ENCODE measurements at places on chromosomes 11 and 22.

DNA sequence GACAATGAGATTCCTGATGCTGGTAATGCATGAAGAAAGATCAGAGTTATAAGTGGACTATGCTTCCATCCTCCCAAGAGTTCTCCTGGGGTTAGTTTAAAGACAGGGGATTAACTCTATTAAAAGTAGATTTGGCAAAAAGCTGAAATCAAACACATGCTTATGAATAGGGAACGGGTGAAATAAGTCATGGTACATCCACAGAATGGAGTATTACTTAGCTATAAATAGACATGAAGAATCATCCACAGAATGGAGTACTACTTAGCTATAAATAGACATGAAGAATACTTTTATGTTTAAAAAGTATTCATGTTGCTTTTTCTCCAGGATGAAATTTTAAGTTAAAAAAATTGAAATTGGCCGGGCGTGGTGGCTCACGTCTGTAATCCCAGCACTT lies 596.4 kb upstream of the B3GAT1 start:
- no peak for DNase-seq

GRCh38 chr11:64971421-64972233 lies at the start of gene MAJIN:
Gene MAJIN (minus strand): TSS chr11:64972108. CDS start chr11:64959405, 12,703 bp downstream.
- no peak for DNase-seq

DNA sequence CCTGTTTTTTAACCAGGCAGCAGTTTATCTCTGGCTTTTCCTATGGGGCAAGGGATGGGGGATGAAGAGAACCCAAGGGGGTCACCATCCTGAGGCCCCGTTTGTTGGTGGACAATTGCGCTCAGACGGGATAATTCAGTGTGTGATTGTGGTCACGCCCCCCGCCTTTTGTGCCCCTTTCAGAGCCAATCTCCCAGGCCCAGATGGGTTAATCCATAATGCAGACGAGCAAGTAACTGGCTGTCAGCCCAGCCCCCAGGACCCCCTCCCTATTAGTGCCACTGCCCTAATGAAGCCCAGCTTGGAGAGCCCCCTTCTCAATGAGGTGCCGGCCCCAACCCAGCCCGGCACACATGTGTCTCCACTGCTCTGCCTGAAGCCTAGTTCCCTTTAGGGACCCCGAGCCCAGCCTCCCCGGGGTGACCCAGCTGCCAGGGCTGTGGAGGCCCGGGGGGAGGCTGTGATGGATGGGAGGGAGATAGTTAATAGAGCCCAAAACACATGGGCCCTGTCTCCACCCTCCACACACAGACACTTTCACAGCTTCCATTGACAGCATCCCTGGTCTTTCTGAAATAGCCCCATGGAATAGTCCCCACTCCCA lies 19.1 kb upstream of the ROBO3 start:
- DNase-seq, result no peak

- no peak for DNase-seq
Observed at GRCh38 chr11:2213890-2214526, 42.4 kb upstream of the TH start.

GRCh38 chr11:116459185-116460045 lies 313.4 kb downstream of the BUD13 start:
- no peak for DNase-seq

DNA sequence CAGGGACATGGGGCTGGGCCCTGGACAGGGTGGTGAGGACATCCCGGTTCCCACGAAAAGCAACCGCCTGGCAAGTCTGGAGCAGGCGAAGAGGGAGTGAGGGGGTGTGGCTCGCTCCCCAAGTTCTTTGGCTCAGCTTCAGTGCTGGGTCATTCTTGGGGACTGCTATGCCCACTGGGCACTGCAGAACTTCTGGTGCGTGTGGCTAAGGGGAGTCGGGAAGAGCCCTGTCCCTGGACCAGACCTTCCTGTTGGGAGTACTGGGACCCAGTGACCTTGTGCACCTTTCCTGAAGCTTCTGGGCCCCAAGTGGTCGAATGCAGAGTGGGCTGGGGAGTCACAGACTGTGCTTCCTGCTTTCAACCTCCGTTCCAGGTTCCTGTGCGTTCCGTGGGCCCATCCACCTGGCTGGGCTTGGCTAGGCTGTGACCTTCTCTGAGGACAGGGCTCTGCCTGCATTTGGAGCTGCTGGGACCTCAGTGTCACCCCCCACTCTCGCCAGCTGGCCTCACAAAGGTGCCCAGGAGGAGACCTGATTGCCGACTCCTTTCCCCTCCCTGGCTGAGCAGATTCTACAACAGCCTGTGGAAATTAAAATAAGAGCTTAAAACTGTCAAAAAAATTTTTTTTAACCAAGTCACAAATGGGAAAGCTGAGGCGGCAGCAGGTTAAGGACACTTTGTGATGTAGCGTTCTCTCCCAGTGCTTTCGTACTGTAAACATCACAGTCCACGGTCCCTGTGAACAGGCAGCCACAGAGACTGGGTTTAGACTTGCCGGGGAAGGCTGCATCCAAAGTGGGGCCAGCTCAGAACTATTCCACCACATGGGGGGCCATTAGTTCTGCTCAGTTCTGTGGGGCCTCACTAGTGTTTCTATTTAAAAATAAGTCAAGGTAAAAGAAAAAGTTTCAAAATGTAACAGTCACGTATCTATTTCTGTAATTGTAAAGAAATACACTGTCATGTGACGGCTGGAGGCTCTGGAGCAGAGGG lies 63.8 kb upstream of the WNT7B start:
- DNase-seq, result no peak

GRCh38 chr22:49237703-49238102 lies 590.0 kb downstream of the BRD1 start:
- DNase-seq, result no peak

DNA sequence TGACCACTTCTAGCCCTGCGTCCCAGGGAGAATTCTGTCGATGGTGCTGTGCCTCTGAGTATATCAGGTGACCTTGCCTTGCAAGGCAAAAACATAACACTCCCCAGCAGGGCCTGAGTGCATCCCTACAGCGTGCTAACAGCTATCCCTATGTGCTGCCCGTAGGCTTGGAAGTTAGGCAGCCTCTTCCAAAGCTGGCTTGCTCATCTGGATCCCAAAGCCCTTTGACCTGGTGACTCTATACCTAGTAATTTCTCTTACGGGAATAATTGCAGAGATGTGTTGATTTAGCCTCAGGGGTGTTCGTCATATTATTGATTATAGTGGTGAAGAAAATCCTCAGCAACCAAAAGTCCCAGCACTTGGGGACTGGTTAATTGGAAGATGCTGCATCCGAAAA lies 32.6 kb upstream of the CRYBB3 start:
- DNase-seq, result no peak

GRCh38 chr11:59263225-59263894 lies 50.6 kb upstream of the MPEG1 start:
- no peak for DNase-seq

DNA sequence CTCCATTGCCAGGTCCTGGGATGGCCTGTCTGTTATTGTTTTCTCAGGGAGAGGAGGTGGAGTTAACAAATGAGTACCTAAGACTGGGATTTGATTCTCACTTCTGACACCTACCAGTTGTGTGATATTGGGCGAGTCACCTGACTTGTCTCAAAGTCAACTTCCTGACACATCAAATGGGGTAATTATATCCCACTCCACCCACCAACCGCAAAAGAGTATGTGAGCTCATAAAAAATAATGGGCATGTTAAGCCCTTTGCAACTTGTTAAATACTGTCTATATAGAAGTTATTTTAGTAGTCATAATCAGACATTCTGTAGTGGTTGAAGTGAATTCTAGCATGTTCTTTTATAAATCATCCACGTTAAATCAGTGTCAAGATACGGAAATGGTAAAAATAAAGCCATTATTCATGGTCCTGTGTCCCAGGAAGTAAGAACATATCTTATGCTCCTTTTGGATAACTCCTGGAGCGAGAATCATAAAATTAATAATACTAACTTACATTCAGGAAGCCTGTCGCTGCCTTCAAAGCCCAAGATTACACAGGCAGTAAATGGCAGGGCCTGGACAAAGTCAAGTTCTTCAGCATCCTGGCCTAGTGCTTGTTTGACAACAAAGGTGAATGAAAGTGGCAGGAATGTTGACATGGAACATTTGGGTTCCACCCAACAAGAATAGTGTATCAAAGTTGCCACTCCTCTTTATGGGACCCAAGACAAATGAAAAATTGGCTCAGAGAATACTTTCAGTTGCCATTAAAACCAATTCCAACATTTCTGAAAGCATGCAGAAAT lies 54.3 kb downstream of the SYTL2 start:
- no peak for DNase-seq

DNA sequence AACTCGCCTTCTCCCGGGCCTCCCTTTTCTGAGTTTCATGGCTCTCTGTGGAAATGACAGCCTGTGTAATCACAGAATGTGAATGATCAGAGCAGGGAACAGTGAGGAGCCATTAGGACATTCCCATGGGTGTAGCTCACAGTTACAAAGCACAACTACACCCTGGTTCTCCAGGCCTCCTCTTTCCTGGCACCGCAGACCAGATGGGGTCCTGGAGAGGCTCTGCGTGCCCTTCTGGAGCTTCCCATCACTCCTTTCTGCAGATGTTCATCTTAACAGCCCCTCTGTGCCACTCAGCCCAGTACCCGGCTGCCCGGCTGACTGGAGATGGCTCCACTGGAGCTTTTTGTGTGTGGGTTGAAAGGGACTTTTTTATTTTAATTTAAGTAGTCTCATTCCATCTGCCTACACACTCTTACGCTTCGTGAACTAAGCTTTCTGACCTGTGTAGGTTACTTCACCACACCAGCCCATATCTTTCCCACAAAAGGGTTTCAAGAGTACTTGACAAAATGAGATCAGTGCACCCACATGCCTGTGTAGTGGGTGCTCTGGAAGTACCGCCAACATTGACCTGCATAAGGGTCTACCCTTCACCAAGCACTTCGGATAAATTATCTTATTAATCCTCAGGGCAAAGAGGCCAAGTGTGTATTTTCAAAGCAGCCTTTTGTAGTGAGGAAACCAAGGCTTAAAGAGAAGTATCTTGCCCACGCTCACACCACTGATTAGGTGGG lies 29.8 kb downstream of the SREBF2 start:
- DNase-seq, result no peak

- DNase-seq, result no peak
Observed at GRCh38 chr22:17337639-17338038, 31.6 kb upstream of the CECR2 start.

DNA sequence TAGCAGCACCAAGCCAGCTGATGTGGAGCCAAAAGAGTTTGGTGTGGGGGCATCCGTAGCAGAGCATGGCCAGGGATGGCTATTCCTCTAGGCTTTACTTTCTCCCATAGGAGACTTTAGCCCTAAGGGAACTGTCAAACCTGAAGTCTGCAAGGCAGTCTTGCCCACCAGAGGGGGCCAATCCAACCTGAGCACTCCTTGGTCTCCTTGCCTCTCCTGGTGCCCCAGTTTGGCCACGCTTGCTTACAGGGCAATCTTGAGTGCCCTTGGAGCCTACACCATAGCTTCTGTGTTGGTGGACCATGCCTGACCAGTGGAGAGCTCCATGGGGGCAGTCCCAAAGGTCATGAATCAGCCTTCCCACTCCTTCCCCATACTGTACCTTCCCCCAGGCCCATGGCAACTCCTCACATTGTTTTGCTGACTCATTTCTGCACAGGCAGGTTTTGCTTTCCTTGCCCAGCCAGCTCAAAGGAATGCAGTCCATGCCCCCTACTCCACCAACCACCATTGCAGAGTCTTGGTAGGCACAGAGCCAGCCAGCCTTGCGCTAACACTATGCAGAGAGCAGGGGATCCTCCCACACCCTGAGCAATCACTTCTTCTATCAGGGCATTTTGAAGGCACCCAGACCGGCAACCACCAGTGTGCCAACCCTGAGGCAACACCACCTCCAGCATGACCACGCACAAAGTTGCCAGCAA lies 1421.2 kb upstream of the RAG2 start:
- DNase-seq, result no peak

DNA sequence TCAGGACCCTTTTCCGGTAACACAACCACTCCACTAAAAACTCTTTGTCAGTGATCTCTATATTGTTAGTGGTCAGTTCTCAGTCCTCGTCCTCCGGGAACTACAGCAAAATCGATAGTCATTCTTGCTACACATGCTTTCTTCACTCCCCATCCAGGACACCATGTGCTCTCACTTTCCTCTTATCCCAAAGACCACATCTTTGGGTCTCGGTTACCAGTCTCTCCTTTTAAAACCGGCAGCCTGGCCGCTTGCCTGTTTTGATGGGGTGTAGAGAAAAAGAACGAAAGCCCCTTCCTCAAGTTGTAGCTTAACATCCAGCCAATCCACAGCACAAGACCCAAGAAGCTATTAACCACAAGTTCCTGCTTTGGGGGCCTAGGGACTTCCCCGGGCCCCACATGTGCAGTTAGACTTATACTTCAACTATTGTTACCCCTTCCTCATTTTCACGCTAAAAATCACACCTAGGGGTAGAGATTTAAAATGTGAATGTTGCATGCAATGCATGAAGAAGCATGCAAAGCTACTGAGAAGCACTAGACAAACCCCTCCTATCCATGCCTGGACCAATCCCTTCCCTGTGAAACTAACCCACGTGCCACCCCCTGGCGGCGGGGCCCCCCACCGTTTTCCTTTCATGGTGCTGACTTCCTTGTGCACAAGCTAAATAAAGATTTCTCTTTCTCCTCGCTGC lies 1.5 kb upstream of the TOLLIP start:
- no peak for DNase-seq

DNA sequence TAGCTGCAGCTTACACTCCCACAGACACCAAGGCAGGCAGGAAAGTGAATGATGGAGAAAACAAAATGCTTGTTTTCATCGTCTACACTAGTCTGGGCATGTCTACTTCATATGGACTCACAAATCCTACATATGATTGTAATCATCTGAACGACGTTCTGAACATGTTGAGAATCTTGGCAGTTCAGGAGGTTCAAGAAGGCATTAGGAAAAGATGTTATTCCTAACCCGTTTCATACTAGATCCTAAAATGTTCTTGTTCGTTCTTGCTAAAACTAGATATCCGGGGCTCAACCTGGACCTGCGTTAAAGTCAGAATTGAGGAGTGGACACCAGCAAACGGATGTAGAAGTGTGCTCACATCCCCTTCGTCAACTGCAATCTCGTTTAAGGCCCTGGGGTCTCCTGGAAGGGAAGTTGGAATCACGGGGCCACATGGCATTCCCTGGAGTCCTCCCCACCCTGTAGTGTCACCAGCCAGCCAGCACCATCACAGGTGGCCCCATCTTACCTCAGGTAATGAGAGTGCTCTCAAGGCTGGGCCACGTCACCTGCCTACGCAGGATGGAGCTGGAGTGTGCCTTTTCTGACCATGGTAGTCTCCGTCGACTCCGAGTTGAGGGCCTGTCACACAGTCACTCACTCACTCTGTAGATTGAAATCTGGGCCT lies 37.3 kb downstream of the C11orf58 start:
- no peak for DNase-seq

GRCh38 chr11:35483131-35483820 lies 42.1 kb downstream of the PAMR1 start:
- no peak for DNase-seq

DNA sequence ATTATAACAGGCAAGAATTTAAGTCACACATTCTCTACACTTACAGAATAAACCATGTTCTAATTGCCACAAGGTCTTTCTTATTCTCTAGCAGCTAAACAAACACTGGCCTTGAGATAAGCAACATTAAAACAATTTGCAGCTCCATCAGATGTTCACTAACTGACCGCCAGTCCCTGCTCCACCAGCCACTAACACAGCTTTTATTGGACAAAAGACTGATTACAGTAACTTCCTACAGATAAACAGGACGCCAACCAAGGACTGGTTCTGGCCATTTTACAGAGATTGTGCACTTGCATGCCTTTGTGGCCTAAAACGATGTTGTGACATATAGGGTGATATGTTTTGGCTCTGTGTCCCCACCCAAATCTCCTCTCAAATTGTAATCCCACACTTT lies 388.9 kb upstream of the LRRC4C start:
- DNase-seq, result no peak

GRCh38 chr11:34499719-34500500 lies 13.7 kb downstream of the ELF5 start:
- DNase-seq, result no peak

Data from stromal cell of bone marrow (primary cell).